ENCODE measurements at places on chromosomes 2 and 18. TPM values are rescaled to one million over a fixed set of nuclear protein-coding genes. Genes with fewer than 3 reads are reported as not detected.

DNA sequence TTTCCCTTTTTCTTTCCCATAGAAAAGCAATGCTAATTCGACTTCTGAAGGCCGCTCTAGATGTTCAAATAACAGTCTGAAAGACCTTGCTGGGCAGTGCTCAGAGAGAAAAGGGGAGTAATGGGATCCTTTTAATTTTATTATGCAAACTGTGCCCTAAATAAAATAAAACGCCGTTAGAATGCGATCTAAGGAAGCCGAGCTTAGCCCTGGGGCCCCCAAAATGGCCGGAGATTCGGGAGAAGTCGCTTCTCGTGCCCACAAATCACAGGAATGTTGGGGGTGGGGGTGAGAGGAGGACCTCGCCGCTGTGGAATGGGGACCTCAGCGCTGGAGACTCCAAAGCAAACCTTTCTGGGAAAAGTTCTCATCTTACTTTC, 8.4 kb upstream of the POU3F3 start:
- no peak for DNase-seq

- DNase-seq, result no peak
Measured at GRCh38 chr2:161965994-161966393, 108.0 kb downstream of the DPP4 start.

- DNase-seq, result peak; percentile 91
Measured at GRCh38 chr18:59249199-59249774, 24.0 kb downstream of the RAX start.

- DNase-seq, result peak; percentile 83
Measured at GRCh38 chr2:72150157-72150860, 2.6 kb upstream of the CYP26B1 start.

GRCh38 chr2:63698786-63699548, 110.2 kb downstream of the MDH1 start:
- peak; percentile 71 for DNase-seq

DNA sequence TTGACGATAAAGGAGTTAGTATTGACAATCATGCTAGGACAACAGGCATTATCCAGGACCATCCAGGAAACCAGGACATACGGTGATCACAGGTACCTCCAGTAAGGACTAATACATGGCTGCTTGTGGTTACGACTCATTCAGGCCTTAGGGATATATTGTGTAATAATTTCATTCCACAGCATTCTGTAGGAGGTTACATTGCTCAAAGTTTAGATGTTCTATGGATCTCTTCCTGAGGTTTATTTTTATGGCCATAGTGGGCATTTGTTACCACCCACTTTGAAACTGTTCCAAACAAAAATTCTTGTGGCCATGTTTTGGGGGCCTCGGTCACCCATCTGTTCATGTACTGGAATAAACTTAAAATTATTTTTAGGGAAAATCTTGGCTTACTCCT, 431.6 kb downstream of the METTL4 start:
- no peak for DNase-seq

- DNase-seq, result no peak
Measured at GRCh38 chr2:176122683-176123410, at the start of gene HOXD9. Gene HOXD9 (plus strand): TSS chr2:176122719. CDS start chr2:176122769, 50 bp downstream.

GRCh38 chr18:3651266-3651665, 201.3 kb downstream of the TGIF1 start:
- no peak for DNase-seq

DNA sequence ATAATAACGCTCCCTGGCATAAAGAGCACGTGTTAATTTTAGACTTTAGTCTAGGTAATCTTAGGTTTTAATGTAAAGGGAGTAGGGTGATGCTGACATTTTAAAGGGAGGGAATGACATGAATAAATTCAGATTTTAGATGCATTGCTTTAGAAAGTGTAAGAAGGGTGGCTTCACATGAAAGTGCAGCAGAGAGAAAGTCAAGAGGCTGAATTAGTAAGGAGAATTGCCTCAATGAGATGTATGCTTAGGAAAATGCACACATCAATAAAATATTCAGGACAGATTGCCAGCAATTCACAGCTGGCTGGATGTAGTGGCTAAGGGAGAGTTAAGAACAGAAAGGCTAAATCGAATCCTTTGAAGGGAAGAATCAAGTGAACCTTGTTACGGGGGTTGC, 165.5 kb upstream of the CDH19 start:
- peak; percentile 39 for DNase-seq

DNA sequence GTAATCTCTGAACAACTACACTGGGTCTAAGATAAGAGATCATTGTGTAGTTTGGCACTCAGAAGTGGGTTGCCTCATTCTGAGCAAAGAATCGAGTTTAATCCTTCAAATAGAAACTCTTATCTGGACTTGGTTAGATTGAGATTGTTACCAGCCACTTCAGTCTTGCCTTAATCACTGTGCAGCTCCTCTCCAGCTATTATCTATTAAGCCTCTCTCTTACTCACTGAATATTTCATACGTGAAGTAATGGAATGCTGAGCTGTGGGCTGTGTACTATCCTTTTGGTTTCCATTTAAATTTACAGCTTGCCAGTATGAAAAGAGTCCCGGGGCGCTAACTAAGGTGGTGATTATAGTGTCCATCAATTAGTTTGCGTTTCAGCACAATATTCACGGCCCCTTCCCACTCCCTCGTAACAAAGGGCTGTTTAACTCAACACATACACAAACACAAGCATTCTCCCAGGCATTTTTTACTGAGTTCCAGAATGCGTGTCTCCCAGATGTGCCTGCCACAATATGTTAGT, 65.7 kb upstream of the NCKAP5 start:
- DNase-seq, result peak; percentile 88

DNA sequence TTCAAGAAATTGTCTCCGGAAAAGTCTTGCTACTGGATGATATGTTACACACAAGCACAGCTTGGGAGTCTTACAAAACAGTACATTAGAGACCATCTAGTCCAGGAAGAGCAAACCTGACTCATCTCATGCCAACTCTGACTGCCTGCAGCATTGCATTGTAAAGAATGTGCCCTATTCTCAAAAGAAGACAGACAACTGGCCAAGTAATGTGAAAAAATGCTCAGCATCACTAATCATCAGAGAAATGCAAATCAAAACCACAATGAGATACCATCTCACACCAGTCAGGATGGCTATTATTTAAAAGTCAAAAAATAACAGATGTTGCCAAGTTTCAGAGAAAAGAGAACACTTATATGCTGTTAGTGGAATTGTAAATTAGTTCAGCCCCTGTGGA, 42.7 kb upstream of the GORASP2 start:
- peak; percentile 22 for DNase-seq

GRCh38 chr2:3101016-3101942, 276.3 kb downstream of the EIPR1 start:
- peak; percentile 23 for DNase-seq

GRCh38 chr2:102487761-102488462, 14.9 kb downstream of the SLC9A4 start:
- peak; percentile 3 for DNase-seq

- no peak for DNase-seq
Measured at GRCh38 chr2:127847931-127848330, 10.0 kb downstream of the POLR2D start.

DNA sequence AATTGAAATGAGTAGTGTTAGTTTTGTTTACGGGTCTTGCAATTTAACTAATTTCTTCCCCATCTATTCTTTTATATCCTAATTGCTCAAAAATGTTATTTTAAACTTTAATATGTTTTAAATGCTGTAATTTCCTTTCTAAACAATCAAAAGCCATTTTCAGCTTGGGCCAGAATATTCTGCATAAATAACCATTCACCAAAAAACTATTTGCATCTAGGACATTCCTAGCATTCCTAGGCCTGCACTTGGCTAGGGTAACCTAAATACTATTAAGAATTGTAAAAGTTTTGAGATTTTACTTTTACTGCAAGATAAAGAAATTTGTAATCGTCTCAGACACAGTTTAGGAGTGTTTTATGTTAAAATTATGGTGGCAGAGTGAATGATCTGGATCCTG, 7.8 kb upstream of the ETAA1 start:
- peak; percentile 50 for DNase-seq

DNA sequence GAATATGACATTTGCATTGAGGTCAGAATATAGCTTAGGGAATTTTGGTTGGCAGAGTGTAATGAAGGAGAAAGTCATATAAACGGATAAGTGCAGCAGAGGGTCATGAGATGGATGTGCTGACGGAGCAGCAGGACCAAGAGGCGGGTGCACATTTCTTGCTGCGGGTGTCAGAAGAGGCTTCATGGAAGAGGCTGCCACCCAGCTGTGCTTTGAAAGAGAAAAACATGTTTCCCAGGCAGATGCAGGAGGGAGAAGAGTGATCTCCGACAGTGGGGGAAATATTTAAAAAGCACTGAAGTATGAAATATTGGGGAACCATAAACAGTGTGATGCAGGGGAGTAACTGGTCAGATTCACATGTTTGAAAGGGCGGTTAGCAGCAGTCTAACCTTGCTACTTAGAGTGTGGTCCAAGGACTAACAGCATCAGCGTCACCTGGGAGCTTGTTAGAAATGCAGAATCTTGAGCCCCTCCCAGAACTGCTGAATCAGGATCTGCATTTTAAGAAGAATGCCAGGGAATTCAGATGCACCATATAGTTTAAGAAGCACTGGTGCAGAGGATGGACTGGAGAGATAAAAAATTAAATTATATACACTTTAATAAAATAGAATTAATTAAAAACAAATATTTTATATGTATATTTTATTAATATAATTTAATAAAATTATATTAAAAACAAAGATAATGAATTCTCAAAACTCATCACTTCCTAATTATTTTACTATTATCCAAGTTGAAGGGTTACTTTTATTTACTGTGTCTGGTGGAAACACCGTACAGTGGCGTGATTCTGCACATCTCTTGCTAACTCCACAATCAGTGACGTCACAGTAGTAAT, 36.1 kb upstream of the SCYGR1 start:
- DNase-seq, result no peak

DNA sequence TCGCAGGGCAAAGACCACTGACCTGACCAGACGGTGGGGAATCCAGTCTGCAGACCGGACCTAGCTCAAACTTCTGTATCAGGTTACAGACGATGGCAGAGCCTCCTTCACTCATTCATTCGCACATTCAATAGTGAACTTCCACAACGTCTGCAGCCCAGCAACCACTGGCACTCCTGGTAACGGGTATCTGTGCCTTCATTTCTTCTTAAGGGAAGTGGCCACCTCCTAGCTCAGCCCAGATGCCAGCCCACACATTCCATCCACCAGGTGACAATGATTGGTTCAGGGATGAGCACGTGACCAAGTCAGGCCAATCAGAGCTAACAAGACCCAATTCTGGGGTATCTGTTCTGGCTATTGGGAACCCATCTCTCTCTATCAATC, 15.9 kb upstream of the ARMC9 start:
- DNase-seq, result no peak

DNA sequence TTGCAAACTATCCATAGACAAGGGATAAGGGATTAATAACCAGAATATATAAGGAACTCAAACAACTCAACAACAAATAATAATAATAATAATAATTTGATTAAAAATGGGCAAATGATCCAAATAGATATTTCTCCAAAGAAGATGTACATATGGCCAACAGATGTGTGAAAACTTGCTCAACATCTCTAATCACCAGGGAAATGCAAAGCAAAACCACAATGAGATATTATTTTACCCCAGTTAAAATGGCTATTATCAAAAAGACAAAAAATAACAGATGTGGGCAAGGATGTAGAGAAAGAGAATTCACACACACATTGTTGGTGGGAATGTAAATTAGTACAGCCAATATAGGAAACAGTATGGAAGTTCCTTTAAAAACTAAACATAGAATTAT, 26.9 kb downstream of the DNAH7 start:
- DNase-seq, result no peak

DNA sequence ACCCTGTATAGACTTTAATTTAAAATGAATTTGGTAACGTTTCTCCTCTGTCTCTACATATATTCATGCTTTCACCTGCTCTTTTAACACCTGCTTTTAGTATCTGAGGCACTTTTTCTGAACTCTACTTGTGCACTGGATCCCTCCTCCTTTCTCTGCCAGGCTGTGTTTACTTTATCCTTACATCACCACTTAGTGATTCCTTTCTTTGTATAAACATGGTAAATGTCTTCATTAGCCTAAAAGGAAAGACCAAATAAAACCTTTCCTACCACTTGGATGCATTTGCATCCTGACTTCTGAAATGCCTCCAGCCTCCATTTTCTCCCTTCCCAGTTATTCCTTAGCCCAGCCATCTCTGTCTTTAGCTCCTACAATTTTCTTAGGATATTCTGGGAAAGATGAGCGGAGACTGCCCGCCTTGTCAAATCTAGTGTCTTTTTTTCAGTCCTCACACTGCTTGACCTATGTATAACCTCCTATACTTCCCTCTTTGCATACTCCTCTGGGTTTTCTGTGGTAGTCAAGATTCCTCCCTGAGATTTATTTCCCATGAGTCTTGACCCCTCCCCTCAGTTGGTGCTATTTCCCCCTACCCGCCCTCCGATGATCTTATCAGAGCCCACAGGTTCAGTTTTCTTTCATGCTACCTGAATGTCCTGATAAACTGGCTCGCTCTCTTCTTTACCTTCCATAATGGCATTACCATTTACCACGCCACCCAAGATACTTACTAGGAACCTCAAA, 44.8 kb downstream of the REL start:
- peak; percentile 3 for DNase-seq

The AQP4 gene
- 5.1 TPM for total RNA-seq

The MC2R gene
- total RNA-seq, result 12.3 TPM

The MALL gene
- 19.3 TPM for total RNA-seq

The TGOLN2 gene
- total RNA-seq, result 62.1 TPM

The CRYGD gene
- total RNA-seq, result not detected

The DNAJB2 gene
- 45.0 TPM for total RNA-seq

The NT5DC4 gene
- 1.2 TPM for total RNA-seq

The CAPN14 gene
- 0.96 TPM for total RNA-seq

The ATP9B gene
- total RNA-seq, result 48.4 TPM

The SLC38A11 gene
- total RNA-seq, result 9.9 TPM

The CKAP2L gene
- 4.1 TPM for total RNA-seq

The DTNA gene
- total RNA-seq, result 82.8 TPM

The GALNT5 gene
- total RNA-seq, result 77.8 TPM

The FOXD4L1 gene
- total RNA-seq, result 0.96 TPM

The C2orf15 gene
- 1.7 TPM for total RNA-seq

The COA5 gene
- total RNA-seq, result 24.3 TPM

The RESP18 gene
- not detected for total RNA-seq

Data from umbilical cord (tissue), 2 donors.